ENCODE measurements at places on chromosomes 11 and 22.

DNA sequence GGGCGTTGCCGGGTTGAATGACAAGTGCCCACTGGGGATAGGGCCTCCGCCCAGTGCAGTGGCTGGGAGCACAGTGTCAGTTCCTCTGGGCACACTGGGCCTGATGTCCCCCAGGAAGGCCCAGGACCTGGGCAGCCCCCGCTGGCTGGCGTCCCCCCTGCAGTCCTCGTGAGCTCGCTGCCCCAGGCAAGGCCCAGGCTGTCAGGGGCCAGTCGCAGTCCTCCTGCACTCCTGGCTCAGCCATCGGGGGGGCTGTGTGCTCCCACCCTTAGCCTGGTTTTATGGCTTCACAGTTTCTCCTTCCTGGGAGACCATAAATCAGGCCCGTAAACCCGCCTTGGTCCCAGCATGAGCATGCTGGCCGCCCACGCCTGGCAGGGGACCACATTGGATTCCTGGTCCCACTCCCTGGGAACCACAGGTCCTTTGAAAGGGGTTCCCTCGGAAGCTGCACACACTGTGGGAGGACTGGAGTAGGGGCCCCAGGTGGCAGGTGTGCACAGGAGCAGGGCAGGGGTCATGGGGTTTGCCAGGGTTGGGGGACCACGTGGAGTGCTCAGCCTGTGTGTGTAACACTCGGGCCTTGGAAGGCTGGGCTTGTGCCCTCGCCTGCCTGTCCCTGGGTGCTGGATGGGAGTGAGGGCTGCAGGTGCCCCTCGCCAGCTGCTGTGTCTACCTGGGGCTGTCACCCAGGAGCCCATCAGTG, 113.6 kb downstream of the KCNQ1OT1 start:
- no peak for DNase-seq

DNA sequence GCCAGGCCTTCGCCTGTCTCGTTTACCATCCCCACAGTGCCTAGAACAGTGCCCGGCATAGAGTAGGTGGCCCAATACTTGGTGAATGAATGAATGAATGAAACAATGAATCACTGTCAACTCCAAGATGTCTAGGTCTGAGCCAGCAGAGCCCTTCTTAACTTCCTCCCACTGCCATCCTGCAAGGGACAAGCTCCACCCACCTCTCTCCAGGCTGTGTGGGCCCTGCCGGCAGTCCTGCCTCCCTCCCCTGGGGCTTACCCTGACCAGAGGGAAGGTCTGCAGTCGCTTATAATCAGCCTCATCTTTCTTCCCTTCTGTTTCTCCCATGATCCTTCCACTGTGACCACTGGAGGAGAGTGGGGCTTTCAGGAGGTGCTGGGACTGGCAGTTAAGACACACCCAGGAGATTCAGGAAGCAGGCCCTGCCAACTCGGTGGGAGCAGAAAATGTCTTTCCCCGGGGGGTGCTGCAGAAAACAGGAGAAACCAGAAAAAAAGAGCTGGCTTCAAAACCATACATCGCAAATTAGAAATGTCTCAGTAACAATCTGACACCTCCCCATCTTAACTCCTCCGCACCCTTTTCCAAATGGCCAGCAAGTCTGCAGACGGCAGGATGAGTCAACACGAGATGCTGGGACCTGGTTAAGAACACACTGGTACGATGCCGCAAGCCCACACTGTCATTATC, 11.4 kb downstream of the DNAL4 start:
- no peak for DNase-seq

- no peak for DNase-seq
These were observed 1249.3 kb downstream of the BRD1 start for GRCh38 chr22:48578138-48579042.

DNA sequence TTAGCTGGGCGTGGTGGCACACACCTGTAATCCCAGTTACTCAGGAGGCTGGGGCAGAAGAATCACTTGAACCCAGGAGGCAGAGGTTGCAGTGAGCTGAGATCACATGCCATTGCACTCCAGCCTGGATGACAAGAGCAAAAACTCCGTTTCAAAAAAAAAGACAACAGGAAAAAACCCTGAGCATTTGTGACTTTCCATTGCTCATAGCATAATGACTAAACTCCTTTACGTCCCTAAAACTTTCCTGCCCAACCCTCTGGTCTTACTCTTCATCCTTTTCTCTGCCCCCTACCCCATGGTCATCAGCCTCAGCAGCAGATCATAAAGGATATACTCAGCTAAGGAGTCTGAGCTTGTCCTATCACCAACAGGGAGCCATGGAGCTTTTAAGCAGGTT, 6.8 kb upstream of the LDLRAD3 start:
- no peak for DNase-seq

DNA sequence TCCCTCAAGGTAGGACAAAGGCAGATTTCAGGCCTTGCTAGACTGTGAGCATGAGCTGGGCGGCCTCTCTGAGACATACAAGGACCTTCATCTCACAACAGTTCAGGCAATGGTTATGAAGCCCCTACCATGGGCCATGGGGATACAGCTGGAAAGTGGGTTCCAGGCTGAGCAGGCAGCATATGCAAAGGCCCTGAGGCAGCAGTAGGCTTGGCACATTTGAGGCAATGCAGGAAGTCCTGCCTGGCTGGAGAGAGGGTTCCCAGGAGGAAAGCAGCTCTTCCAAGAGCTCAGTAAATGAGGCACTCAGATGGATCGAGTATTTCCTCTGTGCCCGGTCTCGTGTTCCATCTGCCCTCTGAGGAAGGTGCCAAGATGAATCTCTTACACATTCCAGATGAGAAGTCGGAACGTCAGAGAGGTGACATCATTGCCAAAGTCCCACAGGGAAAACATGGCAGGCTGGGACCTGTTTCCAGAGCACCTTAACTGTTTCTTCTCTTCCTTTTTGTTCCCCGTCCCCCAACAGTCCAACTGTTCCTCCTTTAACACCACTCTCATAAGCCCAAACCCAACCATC, 388.6 kb downstream of the MN1 start:
- no peak for DNase-seq

DNA sequence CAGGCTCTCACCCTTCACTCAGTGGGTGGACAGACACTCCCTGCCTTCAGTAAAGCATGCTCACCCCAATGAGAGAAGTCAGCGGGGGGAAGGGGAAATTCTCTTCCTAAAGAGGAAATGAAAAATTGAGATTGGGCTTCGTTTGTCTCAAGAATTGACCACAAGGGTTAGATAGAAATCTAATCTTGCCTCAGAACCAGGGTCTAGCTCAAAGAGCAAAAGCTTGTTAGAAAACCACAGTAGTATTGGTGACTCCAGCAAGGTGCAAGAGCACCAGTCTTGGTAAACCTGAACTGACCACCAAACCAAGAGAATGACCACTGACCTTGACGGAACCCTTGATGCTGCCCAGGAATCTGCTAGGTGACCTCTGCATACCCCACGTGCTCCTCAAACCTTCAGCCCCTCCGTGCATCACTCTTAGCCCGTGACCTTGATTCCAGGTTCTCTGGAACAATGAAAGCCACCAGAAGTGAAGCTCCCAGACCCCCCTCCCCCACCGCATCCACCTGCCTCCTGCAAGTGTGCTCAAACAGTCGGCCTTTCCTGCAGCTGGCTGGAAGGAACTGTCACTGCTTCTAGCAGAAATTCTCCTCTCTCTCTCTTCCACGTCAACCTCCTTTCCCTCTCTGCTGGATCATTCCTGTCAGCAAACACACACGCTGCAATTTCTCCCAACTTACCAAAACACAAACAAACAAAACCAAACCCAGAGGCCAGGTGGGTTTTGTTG, 3.1 kb upstream of the TMA7B start:
- no peak for DNase-seq

GRCh38 chr11:22006901-22007300, 186.0 kb upstream of the ANO5 start:
- DNase-seq = no peak

- DNase-seq = no peak
These were observed 166.5 kb downstream of the UVRAG start for GRCh38 chr11:75981546-75981945.

- DNase-seq = no peak
These were observed 203.2 kb downstream of the CASP12 start for GRCh38 chr11:104695065-104695463.

DNA sequence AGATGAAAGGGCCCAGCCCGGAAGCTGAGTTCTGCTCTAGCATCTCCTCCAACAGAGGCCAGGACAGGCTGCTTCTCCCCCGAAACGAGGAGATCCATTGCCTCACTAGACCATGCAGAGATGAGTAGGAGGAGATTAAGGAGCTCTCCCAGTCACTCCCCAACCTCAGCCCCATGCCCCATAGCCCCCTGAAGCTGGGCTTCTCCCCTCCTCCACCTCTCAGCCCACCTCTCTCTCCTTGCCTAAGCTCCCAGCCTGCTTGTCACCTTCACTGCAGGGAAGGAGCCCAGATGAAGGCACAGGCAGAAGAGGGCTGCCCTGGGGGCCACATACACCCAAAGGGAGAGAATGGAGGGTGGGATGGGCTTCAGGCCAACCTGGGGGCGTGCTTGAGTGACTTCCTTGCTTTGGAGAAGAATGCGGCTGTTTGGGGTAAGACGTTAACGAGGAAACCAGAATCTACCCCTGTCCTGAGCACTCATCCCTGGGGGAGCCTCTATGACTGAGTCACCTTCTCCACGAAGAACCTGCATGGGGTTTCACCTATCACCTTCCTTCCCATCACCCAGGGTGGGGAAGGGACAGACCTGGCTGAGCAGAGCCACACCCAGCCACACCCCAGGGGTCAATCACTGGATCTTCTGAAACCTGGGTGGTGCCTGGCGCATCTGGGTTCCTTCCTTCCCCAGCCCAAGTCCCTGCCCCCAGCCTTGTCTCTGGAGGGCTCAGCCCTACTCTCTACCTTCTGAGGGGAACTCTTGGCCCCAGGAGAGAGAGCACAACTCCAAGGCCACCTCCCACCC, 11.6 kb upstream of the GNAZ start:
- DNase-seq = no peak

DNA sequence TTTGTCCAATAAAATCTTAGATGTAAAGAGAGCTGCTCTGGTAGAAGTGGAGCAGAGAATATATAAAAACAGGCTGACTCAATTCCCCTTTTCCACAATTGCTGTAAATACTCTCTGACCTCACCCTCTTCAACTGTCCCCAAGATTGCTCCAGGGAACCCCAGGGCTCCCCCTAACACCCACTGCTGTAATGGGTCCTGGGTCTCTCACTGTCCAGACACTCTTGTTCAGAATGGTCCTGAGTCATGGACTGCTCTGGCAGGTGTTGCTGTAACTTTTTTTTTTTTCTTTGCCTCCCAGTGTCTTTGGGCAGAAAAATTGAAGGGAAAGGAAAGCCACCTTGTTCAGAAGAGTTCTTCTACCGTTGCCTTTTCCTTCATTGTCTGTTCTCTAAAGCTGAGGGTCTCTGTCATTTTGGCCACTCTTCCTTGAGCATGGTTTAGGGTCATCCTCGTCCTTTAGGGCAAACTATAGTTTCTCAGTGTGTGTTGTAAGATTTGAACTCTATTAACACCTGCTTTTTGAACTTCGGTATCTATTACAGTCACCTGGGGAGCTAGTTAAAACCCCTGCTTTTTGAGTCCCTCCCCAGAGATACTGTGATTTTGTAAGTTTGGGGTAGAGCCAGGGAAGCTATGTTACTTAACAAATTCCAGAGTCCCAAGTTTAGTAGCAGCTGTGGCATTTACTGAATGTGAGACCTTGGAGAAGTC, 209.5 kb downstream of the NAV2 start:
- no peak for DNase-seq

GRCh38 chr11:15418921-15419320, 304.2 kb downstream of the INSC start:
- no peak for DNase-seq

GRCh38 chr22:23285734-23286133, 105.4 kb downstream of the BCR start:
- no peak for DNase-seq

DNA sequence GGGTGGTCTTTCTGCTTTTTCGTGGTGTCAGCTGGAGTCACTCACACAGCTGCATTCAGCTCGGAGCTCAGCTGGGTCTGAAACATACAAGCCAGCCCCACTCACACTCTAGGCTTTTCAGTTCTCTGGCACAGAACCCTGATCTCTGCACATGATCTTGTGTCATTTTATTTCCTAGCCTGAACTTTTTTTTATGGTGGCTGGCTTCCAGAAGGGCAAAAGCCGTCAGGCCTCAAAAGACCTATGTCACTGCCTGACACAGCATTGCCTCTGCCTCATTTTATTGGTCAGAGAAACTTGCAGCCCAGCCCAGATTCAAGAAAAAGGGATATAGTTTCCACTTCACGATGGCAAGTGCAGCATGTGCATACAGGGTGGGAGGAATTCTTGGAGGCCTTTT, 117.8 kb downstream of the NTM start:
- DNase-seq = no peak

DNA sequence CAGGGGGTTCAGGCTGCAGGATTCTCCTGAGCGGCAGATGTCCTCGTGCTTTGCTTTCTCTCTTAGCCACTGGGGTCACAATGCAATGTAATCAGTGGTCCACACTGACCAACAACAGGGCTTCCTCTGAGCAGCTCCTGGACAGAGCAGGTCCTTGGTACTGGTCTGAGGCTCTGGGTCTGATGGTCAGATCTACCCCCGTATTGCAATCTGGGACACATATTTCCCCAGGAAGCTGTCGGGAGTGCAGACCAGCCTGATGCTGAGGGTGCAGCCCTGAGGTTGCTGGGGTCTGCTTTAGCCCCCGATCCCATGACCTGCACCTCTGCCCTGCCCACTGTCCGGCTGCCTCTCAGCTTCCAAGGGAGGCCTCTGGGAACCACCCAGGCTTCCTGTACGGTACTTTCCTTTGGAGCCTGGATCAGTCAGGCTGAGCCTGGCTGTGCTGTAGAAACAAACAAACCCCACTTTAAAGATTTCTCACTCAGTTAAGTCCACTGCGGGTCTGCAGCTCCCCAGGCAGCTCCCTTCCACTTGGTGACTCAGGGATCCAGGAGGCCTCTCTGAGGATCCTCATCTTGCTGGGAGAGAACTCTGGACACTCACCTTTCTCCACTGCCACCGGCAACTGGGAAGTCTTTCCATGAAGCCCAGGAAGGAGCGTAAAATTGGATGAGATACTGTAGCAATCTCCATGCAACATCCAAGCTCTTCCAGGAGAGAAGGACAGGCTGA, 1046.6 kb downstream of the TBC1D22A start:
- no peak for DNase-seq

DNA sequence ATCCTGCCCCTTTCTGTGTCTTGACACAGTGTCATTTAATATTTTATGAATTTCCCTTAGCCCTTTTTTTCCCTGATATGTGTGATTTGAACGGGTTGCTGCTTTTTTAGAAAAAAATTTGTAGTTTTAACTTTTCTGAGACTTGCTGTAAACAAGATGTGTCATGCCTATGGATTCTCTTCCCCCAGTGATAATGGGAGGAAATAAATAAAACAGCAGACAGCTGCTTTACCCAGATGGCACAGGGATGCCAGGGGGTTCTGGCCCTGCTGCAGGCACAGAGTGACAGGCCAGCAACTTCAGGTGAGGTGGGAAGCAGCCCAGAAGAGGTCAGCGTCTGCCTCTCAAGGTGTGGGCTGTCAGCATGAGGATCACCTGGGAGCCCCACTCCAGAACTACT, 266.9 kb downstream of the KIRREL3 start:
- DNase-seq = no peak

DNA sequence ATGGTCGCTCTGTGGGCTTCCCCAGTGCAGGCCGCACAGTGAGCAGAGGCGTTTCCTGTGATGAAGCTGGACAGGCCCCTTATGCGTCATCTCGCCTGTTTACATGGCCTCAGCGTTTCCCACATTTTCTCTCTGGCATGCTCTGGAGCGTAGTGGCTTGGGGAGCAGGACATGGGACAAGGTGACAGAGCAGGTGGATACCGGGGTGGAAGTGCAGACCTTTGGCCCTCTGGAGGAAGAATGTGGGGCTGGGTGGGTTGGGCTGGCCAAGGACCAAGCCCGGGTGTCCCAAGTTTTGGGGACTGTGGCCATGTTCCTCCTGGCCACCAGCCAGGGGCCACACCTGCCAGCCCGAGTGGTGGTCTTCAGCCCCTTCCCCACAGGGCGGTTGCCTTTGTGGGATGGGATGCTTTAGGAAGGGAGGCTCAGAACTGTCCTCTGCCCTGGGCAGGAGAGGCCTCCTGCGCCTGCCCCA, 446.6 kb downstream of the TBC1D22A start:
- DNase-seq = no peak

Measured in CD4-positive, alpha-beta T cell treated with Interleukin-15 for 4 hours (primary cell).